ENCODE measurements at places on chromosomes 7 and 10.

GRCh38 chr7:134744569-134744968 lies 34.9 kb upstream of the CALD1 start:
- DNase-seq = no peak

GRCh38 chr10:90319188-90319914 lies 538.5 kb downstream of the HTR7 start:
- peak; percentile 87 for DNase-seq

DNA sequence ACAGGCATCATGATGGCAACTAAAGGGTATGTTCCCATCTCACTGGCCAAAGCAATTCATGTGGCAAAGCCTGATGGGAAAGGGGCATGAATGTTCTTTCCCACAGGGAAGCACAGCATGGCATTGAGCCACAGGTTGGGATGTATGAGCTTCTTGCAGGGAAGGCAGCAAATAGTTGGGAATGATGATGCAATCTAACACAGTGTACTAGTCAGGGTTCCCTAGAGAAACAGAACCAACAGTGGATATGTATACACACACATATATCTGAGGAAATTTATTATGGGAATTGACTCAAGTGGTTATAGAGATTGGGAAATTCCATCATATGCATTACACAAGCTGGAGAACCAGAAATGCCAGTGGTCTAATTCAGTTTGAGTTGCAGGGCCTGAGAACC lies 253.6 kb upstream of the NPVF start:
- DNase-seq = no peak

DNA sequence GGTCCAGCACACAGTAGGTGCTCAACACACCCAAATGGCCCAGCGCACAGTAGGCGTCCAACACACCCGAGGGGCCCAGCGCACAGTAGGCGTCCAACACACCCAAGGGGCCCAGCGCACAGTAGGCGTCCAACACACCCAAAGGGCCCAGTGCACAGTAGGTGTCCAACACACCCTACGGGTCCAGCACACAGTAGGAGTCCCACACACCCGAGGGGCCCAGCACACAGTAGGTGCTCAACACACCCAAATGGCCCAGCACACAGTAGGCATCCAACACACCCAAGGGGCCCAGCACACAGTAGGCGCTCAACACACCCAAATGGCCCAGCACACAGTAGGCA lies 80.8 kb downstream of the FOXL3 start:
- DNase-seq = no peak

GRCh38 chr7:31007634-31008033 lies 43.9 kb downstream of the GHRHR start:
- no peak for DNase-seq

GRCh38 chr7:1536743-1537534 lies 6.4 kb downstream of the MAFK start:
- DNase-seq = peak; percentile 99

- DNase-seq = no peak
Observed at GRCh38 chr7:118372530-118372929, 148.0 kb downstream of the ANKRD7 start.

GRCh38 chr7:129958643-129959470 lies 6.1 kb upstream of the UBE2H start:
- DNase-seq = peak; percentile 43

GRCh38 chr7:18407385-18407784 lies 88.2 kb upstream of the HDAC9 start:
- DNase-seq = no peak

GRCh38 chr10:75857269-75857846 lies 425.9 kb downstream of the LRMDA start:
- DNase-seq = no peak

GRCh38 chr7:2231992-2232765 lies 566 bp downstream of the MAD1L1 start:
- no peak for DNase-seq

GRCh38 chr7:86768967-86769760 lies 125.5 kb downstream of the GRM3 start:
- DNase-seq = no peak

DNA sequence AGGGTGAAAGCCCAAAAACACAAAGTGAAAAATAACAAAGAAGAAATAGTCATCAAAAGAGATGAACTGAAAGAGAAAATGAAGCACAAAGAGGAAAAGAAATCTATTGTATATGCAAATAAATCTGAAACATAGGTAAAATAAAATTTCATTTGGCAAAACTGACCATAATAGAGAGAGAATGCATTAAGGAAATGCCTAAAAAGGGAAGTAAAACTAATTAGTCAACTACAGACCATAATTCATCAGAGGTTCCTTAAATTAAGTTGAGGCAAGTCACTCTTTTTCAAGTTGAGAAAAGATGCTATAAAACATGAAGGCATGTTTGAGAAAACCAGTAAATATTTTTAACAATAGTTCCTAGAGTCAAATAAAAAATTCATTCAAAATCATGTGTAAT lies 233.3 kb downstream of the LRRN3 start:
- DNase-seq = no peak

DNA sequence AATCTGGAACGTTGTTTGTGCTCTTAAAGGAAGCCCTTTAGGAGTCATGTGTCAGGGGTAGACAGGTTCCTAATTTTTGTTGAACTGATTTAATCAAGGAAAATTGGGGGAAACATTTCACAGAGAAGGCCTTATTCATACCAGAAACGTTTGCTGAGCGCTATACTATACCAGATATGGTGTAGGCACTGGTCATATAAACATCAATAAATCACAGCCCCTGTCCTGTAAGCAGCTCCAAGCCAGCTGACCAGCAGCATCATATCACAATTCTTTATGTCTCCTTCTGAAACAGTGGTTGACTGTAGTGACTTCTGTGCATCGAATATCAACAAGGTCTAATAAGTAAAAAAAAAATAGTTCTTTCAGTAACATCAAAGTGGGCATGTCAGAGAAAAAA lies 1.1 kb downstream of the TMEM178B start:
- no peak for DNase-seq

DNA sequence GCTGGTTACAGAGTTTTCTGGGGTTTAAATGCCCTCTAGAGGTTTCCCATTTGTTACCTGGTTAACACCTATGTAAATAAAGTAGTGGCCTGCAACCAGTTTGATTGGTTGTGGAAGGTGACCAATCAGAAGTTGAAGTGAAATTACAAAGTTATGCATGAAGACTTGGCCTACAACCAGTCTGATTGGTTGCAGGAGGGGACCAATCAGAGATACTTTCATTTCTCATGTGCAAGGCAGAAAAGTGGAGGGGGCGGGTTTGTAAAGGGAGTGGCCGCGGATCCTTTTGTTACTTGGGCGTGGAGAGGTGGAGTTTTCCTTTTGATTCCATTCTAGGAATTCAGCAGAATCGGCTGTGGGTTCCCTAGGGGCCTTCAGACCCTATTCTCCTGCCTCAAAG lies 80.8 kb downstream of the SEC23IP start:
- no peak for DNase-seq

DNA sequence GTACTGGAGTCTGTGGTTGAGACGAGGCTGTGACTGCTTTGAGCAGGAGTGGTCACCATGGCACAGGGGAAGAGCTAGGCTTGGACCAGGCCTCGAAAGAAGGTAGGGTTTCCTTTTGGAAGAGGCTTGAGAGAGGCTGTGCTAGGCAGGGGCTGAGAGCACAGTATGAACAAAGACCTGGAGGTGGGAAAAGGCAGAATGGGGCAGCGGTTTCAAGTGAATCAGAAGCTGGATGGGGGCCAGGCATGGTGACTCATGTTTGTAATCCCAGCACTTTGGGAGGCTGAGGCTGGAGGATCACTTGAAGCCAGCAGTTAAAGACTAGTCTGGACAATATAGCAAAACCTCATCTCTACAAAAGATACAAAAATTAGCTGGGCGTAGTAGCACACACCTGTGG lies 65.9 kb downstream of the CLIP2 start:
- peak; percentile 79 for DNase-seq

- DNase-seq = no peak
Observed at GRCh38 chr10:97849103-97849686, 448 bp upstream of the GOLGA7B start.

DNA sequence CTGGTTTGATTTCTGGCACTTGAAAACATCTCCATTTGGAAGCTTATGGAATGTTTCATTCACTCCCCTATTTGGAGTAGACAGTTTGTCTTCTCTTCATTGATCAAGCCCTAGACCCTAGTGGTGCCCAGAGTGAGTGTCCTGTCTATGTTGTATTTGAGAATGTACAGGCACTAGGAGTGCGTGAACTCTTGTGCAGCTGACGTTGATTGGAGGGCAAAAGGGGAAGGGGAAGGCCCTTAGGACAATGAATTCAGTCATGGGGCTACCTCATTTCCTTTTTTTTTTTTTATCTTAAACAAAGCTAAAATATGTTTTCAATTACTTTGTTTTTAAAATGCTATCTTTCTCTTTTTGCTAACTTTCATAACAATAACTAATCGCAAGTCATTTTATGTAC lies 66.5 kb downstream of the ADD3 start:
- peak; percentile 66 for DNase-seq

- DNase-seq = no peak
Observed at GRCh38 chr10:69687426-69687825, 57.4 kb downstream of the FAM241B start.

GRCh38 chr7:43553999-43554398 lies 28.9 kb upstream of the STK17A start:
- DNase-seq = no peak

GRCh38 chr10:97518301-97519043 lies 19.7 kb downstream of the UBTD1 start:
- no peak for DNase-seq

DNA sequence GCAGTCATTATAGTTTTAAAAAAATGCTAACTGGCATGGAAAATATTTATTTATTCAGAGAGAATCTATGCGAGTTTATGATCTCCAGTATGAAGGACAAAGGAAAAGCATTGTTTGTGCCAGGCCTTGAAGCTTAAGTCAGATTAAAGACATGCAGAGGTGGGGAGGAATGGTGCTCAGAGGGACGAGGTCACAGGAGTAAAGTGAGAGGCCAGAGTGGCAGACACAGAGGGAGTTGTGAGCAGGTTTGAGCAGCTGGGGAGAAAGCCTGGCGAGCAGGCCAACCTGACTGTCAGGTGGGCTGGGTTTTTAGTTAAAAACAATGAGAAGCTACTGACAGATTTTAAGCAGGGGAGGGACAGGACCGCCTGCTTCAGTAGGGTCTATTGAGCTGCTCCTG lies 6.8 kb upstream of the CCNY start:
- no peak for DNase-seq

DNA sequence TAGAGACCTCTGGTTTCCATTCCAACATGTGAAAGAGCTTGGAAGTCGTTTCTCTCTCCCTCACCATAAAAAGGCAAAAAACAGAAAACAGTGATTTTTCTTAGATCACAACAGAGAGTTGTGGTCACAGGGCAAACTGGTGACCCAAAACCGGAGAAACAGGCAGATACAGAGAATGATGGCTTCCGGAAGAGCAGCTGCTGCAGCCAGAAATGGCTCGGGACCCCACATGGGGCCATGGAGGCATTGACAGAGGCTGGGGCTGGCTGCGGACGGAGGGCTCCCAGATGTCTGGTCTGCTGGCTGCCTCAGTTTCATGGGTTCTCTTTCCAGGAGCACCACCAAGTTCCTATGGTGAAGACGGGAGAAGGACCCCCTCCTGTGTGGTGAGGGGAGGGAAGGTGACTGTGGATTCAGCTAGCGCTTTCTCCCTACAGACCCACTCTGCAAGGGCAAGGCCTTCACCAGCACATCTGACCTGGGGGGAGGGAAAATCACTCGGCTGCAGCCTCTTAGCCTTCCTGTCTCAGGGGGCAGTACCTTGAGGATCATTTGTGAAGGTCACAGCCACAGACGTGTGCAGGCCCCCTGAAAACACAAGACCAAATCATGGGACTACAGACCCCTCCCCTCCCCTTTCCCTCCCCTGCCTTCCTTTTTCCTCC lies 81.4 kb downstream of the WDR37 start:
- DNase-seq = no peak

DNA sequence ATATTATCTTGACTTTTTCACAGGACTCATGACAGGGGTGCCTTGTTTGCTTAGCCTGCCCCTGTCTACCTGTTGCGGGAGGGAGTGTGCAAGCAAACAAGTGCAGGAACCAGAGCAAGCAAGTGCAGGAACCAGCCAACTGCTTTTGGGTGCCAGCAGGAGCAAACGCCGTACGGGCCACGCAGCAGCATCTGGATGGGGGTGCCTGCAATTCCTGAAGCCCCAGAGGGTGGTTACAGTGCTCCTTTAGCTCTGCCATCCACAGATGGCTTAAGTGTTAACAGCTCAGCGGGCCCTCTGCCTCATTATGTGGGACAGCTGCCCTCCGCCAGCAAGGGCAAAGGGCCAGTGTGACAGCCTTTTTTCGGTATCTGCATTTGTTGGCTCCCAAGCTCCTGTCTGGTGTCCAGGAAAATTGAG lies 83.5 kb downstream of the MICU1 start:
- DNase-seq = no peak

- DNase-seq = no peak
Observed at GRCh38 chr10:113232928-113233511, 283.0 kb downstream of the TCF7L2 start.
